ENCODE measurements at places on chromosomes 1 and 21.
A peak's percentile ranks its signal among the peaks of the same experiment; 100 is the strongest.

- DNase-seq = no peak
Observed at GRCh38 chr1:18730321-18730720, 99.7 kb downstream of the PAX7 start.

DNA sequence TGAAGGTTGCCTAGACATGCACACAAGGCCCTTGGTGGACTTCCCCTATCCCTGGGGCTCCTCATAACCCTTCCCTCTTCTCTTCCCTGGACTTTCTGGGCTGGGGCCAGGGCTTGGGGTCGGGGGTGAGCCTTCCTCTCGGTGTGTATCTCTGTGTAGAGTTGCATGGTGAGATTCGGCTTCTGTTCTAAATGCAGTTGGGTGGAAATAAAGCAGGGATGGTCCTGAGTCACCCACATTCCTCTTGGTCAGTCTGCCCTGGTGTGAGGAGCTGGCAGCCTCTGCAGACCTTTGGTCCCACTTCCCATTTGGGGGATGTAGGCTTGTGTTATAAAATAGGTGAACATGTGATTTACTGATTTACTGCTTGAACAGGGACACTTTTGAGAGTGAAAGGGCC lies 38.0 kb downstream of the ADARB1 start:
- DNase-seq = no peak

- no peak for DNase-seq
Observed at GRCh38 chr1:203271962-203272632, 33.2 kb upstream of the BTG2 start.

DNA sequence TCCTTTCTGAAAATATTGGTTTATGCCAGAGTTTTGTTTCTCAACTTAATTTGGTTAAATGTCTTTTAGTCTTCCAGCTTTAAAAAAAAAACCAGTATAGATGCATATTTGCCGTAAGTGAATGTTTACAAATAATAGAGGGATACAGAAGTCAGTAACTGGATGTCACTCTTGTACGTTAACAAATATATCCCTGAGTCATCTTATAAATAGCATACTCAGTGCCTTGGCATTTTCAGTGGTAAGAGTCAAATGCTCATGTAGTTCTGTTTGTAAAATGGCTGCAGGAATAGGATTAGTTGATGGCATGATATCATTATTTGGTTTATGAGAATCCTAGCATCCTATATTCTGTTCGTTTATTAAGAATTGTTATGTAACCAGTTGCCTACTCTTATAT lies 55.4 kb downstream of the SPEN start:
- no peak for DNase-seq

- no peak for DNase-seq
Observed at GRCh38 chr1:63294803-63295594, 27.4 kb upstream of the FOXD3 start.

DNA sequence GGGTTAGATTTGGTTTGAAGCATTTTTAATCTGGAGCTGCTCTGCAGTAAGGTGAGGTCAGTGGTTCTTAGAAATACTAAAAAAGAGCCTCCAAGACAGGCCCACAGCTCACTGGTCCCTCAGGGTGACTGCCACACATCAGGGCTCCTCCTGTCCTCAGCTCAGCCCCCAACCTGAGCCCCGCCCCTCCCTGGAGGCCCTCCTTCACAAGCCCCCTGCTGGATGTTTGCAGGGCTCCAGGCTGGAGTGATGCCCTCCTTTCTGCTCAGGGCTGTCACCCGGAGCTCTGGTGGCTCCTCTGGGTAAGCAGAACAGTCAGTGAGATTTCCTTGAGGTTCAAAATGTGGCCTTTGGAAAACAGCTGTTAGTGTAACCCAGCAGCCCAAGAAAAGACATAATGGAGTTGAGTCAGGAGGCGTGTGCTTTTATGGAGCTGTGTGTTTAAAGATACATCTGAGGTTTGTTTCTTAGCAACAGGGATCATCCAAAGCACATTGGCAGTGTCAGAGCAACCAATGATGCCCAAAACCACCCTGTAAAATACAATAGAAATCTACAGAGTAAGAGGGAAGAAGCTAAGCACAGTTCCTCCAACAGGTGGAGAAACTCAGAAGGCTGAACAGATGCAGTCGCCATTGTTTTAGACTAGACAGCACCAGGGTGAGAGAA lies 21.4 kb downstream of the STUM start:
- DNase-seq = peak; percentile 45

- DNase-seq = no peak
Observed at GRCh38 chr1:7515904-7516303, 255.2 kb upstream of the VAMP3 start.

DNA sequence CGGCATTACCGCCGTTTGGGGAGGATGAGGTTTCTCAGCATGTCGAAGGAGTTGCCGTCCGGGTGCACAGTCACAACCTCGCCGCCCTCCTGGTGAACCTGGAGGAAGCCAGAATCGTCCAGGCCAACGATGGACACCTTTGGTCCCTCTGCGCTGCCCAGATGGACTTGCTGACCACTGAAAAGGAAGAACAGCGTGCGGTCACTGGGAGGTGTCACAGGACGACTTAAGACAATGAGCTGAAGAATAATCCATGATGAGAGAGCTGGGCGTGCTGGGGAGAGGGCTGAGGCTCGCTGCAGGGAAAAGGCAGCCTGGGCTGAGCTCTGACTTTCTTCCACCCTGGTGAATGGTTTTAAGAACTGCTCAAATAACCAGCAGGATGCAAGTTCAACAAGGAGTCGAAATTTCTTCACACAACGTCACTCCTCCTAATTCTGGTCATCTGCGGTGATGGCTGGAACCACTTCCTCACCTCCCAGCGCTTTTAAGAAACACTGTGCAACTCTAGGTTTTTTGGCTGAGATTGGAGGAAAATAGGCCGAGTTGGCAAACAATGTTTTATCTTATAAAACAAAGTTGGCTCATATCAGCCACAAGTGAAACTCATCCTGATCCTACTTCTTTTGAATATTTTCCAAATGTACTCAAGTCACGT lies 55.5 kb downstream of the SIM2 start:
- no peak for DNase-seq
